ENCODE measurements at places on chromosomes 1 and 21.
A peak's percentile ranks its signal among the peaks of the same experiment; 100 is the strongest.

DNA sequence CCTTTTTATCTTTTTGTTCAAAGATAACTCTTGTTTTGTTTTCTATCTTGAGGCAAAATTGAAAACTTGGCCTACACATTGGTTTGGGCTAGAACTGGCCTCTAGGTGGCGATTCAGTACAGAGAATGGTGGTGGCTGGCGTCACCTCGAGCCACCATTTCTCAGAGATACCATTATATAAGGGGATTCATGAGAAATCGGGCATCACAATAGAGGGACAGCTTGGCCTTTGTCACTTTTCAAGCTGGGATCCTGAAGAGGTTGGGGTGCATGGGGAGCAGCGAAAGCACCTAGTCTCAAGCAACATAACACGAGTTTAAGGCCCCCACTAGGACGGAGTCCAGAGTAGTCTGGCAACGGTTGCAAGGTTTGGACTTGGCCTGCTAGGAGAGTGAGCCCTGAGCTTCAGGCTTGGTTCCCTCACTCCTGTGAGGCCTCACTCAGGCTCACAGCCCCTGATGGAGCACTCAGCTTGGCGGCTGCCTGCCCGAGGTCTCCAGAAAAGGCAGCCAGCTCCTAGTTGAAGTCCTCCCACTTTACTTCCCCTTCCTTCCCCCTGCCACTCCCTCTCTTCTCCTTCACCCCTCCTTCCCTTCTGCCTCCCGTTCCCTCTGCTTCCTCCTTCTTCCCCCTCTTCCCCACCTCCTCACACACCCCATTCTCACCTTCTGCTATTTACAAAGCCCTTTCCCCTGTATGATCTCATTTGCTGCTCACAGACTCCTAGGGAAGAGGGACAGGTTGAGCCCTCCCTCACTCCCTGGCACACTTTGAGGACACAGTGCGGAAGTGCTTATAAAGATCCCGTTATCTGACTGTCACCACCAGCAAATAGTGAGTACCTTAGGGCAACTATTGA is 67.8 kb downstream of the LRIG2 start:
- no peaks in the 10 kb centered on the region for H3K27me3 ChIP-seq
- no peak for DNase-seq
- no peaks in the 10 kb centered on the region for H3K36me3 ChIP-seq
- peak overlapping the region; percentile 2 for H3K27ac ChIP-seq

GRCh38 chr1:66764994-66765578 is 12.8 kb downstream of the DYNLT5 start:
- H3K36me3 ChIP-seq, result no peaks in the 10 kb centered on the region
- no peak overlapping the region for H3K4me3 ChIP-seq
- no peaks in the 10 kb centered on the region for H3K27me3 ChIP-seq
- H3K4me1 ChIP-seq, result no peaks in the 10 kb centered on the region
- DNase-seq, result no peak

- H3K4me3 ChIP-seq, result no peak overlapping the region
- H3K27me3 ChIP-seq, result no peaks in the 10 kb centered on the region
- H3K4me1 ChIP-seq, result no peaks in the 10 kb centered on the region
- DNase-seq, result no peak
- peaks cover 98% of the 10 kb centered on the region for H3K36me3 ChIP-seq
Measured at GRCh38 chr1:39435597-39435996, 55.8 kb upstream of the BMP8A start.

DNA sequence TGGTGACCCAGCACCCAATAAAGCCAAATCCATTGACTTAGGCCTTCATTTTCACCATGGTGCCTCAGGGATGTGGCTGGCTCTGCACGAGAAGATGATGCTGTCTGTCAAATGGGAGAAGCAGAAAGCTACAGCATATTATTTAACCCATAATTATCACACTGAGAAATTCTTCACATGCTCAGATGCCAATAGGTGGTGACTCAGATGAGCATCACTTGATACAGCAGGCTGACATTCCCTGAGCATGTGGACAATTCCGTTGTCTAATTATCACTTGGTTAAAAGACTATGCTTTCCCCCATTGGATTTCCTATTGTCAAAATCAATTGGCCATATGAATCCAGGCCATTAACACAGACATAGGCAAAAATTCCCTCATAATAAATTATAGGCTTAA is 44.0 kb upstream of the HSD3B1 start:
- DNase-seq, result no peak
- H3K4me3 ChIP-seq, result no peak overlapping the region
- no peak overlapping the region for H3K27ac ChIP-seq
- H3K36me3 ChIP-seq, result no peaks in the 10 kb centered on the region
- no peaks in the 10 kb centered on the region for H3K27me3 ChIP-seq
- peaks cover 13% of the 10 kb centered on the region for H3K4me1 ChIP-seq

GRCh38 chr1:115452600-115453329 is 114.7 kb upstream of the NGF start:
- H3K27ac ChIP-seq, result no peak overlapping the region
- DNase-seq, result no peak
- H3K4me3 ChIP-seq, result no peak overlapping the region
- no peaks in the 10 kb centered on the region for H3K27me3 ChIP-seq
- no peaks in the 10 kb centered on the region for H3K4me1 ChIP-seq

DNA sequence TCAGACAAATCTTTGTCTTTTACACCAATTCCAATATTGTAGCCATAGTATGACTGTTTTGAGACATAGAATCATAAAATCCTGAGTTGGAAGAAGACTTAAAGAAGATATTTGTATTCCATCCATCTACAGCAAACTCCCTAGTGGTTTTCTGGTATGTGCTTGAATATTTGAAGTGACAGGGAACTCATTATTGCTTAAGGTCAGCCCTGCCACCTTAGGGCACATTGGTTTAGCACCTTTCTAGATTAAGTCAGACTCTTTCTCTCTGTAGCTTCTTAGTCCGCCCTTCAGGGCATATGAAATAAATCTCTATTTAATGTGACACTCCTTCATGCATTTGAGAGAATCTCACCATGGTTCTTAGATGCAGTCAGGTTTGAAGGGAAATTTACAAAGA is 49.8 kb downstream of the PTGER3 start:
- H3K27ac ChIP-seq, result no peak overlapping the region
- H3K27me3 ChIP-seq, result no peaks in the 10 kb centered on the region
- H3K4me3 ChIP-seq, result no peak overlapping the region
- no peaks in the 10 kb centered on the region for H3K4me1 ChIP-seq
- no peaks in the 10 kb centered on the region for H3K36me3 ChIP-seq
